NCI-H345 (cell line): ENCODE measurements at places on chromosomes 4 and X.

DNA sequence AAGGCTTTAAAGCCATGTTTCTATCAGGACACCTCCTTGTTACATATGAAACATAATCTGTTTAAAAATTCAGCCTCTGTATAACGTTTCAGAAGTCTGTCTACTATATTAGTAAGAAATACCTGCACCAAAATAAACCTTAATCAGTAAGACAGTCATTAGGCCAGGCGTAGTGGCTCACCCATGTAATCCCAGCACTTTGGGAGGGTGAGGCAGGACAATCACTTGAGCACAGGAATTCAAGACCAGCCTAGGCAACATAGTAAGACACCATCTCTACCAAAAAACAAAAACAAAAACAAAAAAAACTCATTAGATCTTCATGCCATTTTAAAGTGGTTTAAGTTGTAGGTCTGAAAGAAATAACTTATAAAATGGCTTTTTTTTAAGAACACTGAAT lies 107.5 kb upstream of the STIM2 start:
- DNase-seq, result no peak

- DNase-seq, result no peak
These were observed 22.5 kb downstream of the RWDD4 start for GRCh38 chr4:183636503-183636902.

GRCh38 chrX:7889135-7889534 lies 38.1 kb downstream of the PNPLA4 start:
- DNase-seq, result no peak

DNA sequence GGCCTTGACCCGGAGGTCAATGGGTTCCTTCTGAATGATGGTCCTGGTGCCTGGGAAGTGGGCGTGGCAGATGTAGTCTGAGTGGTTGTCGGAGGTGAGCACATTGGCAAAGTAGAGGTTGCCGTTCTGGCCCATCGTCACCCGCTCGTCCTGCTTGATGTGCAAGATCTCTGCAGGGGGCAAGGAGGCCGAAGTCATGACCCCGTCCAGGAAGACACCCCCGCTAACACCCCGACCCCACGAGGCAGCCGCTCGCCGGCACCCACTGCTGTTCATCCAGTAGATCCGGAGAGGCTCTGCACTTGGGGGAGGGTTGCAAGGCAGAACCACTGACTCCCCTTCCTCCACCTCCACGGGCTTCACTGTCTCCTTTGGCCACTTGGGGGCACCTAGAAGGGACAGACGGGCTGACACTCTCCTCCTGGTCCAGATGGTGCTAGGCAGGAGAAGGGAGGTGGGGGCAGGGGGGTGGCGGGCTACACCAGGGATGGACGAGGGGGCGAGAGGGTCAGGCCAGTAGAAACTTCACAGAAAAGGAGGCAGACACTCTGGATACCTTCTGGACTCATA lies 15.1 kb downstream of the L1CAM start:
- DNase-seq, result no peak

DNA sequence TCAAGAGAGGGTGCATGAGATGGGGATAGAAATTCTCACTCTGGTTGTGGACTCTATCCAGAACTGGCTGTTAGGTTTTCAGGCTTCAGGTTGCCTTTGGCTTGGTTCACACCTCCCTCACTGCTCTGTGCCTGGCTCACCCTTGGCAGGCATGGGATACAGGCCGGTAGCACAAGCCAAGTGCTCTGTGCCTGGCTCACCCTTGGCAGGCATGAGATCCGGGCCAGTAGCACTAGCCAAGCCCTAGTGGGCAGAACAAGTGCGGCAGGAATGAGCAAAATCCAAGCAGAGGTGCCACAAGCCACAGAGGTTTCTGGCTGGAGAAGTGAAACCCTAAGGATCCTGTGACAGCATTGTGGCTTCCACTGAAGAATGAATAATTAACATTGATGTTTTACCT lies 1642.3 kb downstream of the C4orf33 start:
- DNase-seq, result no peak

DNA sequence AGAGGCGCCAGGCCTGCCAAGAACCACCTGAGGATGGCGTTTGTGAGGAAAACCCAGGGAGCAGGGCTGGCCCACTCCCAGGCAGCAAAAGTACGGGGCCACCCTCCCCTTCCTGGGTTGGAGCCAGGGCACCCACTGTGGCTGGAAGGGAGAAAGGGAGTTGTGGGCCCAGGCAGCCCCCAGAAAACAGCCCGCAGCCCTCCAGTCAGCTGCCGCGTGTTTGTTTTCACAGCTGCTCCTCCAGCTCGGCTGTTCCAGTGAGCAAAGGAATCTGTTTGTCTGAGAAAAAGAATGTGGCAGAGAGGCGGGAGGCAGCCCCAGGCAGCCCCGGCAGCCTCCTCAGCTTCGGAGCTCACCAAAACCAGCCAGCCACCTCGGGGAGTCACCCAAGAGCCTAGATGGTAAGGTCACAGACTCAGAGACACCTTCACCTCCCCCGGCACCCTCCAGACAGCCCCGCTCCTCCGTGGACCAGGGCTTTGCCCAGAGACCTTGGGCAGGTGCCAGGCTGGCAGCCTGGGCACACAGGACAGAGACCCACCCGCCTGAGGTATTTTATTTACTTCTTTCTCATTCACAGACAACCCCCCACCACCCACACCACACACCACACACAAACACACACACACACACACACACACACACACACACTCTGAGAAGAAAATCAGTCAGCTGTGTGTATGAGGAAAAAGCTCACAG lies 338.1 kb downstream of the BCOR start:
- DNase-seq, result peak; percentile 20

DNA sequence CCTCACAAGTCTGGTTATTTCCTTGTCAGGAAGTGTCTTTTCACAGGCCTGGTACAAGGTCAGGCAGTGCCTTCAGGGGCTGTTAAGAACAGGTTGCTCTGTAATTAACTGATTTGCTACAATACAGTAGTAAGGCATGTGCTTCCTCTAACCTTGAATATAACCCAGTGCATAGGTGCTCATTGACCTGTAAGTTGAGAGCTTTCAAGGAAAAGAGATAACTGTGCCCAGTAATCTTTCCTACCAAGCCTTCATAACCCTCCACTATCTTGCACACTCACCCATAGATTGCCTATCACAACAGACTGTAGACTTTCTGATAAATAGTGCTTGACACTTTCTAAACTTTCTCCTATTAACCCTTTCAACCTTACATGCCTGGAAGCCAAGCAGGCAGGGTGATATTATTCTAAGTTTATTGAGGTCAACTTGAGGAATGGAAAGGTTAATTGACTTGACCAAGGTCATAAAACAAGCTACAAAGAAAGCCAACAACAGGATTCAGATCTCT lies 148.1 kb downstream of the PPARGC1A start:
- DNase-seq, result no peak

- no peak for DNase-seq
These were observed at the start of gene BMPR1B for GRCh38 chr4:94757192-94758140. Gene BMPR1B (plus strand): TSS chr4:94757955. CDS start chr4:95104425, 346,470 bp downstream.

GRCh38 chr4:74953647-74954046 lies 20.7 kb downstream of the PARM1 start:
- no peak for DNase-seq

DNA sequence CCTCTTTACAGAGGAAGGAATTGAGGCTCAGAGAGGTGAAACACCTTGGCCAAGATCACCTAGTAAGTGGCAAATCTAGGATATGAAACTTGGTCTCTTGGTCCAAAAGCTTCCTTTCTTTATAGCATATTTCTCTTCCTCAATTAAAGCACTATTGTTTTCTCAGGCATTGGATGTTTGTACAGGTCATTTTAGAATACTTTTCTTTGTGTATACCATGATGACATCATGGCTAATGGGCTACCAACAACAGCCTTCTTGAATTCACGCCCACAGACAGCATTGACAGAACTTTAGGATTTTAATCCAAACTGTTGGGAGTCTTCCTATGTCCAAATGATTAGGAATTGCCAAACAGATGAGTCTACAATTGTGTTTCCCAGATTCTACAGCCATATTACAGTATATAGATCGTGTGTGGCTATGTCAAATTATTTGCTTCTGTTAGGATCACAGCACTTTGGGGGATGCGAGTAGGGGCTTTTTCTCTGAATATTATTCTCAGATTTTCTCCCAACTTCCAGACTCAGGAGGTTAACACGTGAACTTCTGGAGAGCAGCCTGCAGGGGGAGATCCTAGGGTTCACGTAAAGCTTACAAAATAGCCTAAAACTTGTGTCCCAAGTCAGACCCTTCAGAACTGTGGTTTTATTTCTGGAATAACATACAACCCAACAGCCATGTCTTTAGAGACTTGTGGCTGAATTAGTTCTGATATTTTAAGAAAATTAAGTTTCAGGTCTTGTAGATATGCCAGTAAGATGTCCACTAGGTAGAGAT lies 191.8 kb downstream of the SHROOM3 start:
- DNase-seq, result no peak

- no peak for DNase-seq
These were observed 4.5 kb downstream of the ANXA5 start for GRCh38 chr4:121692261-121692660.

- DNase-seq, result no peak
These were observed 68.3 kb downstream of the SLIT2 start for GRCh38 chr4:20319825-20320612.

DNA sequence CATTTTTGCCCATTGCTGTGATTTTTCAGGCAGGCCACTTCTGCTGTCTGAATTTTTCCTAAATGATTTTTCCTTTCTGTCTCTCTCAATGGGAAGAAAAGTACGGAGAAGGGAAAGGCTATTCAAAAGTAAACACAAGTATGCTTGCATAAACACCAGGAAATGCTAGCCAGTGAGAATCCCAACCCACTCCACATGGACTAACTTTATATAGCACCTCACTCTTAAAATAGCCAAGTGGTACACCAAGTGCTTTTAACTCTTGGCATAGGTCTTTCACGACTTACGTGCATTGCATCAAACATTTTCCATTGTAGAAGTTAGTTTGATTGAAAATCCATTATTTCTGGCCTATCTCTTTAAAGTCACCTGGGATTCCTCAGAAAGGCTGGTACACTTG lies 178.9 kb upstream of the SPANXN1 start:
- no peak for DNase-seq

DNA sequence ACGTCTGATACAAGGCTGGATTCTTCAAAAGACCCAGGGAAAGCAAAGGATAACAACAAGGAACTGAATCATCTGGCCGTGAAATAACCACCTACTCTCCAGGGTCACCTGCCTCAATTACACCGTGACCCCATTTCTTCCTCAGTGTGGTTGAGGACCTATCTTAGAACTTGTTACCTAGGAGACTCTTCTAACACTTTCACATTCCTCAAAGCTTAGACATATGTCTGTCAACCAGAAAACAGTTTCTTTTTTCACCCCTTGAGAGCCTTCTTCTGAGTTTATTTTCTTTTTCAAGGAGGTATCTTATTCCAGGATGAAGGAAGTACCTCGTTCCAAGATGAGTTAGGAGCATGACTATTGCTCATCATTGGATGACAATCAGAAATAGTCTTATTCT lies 337.8 kb downstream of the ARHGAP24 start:
- DNase-seq, result no peak

DNA sequence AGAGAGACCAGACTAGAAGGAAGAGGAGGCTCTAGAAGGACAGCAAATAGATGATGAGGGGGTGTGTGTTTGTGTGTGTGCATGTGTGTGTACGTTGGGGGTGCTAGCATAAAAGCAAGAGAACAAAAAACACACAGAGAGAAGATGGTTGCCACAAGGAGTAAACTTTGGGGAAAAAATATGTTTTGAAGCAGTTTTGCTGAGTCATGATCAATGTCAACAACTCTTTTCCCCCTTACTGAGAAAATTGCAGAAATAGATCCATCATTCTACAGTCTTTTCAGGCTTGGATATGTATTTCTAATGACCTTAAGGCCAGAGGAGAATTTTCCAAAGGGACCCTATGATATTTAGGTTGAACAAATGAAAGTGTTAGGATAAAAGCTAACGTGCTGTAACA lies 89.0 kb upstream of the NHS start:
- no peak for DNase-seq

GRCh38 chr4:90536408-90536807 lies 409.2 kb downstream of the CCSER1 start:
- DNase-seq, result no peak

DNA sequence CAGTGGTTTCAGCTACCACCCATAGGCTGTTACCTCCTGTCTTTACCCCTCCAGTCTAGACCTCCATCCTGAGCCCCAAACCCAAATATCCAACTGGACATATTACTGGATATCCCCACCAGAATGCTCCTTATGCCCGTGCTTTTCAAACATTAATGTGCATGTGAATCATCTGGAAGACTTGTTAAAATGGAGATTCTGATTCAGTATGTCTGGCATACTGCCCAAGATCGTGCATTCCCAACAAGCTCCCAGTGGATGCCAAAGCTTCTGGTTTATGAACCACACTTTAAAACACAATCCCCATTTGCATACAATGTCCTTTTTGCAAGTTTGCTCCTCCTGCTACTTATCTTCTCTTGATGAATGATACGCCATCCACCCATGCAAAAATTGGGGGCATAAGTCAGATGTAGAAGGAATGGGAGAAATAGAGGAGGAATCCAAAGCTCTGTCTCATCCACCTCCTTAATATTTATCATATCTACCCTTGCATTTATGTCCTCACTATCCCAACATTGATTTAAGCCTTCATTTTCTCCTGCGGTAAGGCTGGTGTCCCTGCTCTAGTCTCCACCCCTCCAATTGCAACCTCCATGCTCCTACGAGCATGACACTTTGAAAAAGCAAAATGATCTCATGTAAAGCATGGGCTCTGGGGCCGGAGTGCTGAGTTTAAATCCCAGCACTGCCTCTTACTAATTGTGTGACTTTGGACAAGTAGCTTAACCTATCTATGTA lies 7.4 kb upstream of the PGRMC1 start:
- no peak for DNase-seq

DNA sequence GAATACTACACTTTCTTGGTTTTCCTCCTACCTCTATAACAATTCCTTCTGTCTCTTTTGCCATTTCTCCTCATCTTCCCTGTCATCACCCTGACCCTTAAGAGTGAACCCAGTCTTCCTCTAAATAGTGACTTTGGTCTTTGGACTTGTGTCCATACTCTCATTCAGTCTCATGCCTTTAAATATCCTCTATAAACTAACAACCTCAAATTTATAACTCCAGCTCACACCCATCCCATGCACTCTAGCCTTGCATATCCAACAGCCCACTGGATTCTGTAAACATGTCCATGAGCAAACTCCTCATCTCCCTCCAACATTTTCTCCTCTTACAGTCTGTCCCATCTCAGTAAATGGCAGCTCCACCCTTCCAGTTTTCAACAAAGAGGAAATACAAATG lies 15.0 kb downstream of the BCLAF3 start:
- no peak for DNase-seq

DNA sequence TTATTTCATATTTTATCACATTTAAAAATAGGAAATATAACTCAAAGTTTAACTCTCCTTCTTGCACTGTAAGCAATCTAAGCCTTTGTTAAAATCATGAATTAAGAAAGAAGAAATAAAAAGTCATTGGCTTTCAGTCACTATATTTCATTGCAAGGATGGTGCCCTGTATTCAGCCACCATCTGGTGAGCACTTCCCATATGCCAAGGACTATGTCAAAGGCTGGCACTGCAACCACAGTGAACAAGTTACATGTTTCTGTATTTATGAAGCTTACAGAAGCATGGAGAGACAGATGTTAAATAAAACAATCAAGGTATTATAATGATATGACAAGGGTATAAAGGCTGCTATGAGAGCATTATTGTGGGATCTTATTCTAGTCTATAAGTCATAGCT lies 68.6 kb downstream of the PRKG2 start:
- DNase-seq, result no peak
